ENCODE measurements at places on chromosomes 16 and 17. TPM values are rescaled to one million over a fixed set of nuclear protein-coding genes. Genes with fewer than 3 reads are reported as not detected.

DNA sequence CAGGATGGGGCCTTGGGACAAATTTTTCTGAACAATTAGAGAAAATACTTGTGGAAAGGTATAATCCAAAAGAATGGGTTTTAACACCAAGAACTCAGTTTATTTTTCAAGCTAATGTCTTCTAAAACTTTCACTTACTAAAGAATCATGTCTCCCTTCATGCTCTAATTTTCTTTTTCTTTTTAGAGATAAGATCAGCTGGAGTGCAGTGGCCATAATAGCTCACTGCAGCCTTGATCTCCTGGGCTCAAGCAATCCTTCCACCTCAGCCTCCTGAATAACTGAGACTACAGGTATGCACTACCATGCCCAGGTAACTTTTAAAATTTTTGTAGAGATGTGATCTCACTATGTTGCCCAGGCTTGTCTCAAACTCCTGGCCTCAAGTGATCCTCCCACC is 5.5 kb downstream of the OR4D1 start:
- DNase-seq: no peak

- no peak for DNase-seq
These were observed 10.1 kb upstream of the MAP2K6 start for GRCh38 chr17:69404399-69404798.

Gene CRISPLD2
- 7.5 TPM for polyA plus RNA-seq

DNA sequence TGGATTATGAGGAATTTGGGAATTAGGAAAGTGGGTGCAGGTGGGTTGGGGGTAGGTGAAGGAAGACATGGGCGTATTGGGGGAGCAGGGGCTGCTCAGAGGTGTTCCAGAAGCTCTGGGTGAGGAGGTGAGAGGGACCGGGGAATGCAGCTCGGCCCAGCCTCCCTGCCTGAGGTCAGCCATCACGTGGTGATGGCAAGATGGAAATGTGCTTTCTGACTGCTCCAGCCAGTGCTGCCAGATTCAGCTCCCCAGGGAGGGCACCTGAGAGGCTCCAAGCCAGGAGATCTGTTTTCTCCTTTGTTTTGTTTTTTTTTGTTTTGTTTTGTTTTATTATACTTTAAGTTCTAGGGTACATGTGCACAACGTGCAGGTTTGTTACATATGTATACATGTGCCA is 35.2 kb upstream of the STH start:
- DNase-seq: peak; percentile 26

DNA sequence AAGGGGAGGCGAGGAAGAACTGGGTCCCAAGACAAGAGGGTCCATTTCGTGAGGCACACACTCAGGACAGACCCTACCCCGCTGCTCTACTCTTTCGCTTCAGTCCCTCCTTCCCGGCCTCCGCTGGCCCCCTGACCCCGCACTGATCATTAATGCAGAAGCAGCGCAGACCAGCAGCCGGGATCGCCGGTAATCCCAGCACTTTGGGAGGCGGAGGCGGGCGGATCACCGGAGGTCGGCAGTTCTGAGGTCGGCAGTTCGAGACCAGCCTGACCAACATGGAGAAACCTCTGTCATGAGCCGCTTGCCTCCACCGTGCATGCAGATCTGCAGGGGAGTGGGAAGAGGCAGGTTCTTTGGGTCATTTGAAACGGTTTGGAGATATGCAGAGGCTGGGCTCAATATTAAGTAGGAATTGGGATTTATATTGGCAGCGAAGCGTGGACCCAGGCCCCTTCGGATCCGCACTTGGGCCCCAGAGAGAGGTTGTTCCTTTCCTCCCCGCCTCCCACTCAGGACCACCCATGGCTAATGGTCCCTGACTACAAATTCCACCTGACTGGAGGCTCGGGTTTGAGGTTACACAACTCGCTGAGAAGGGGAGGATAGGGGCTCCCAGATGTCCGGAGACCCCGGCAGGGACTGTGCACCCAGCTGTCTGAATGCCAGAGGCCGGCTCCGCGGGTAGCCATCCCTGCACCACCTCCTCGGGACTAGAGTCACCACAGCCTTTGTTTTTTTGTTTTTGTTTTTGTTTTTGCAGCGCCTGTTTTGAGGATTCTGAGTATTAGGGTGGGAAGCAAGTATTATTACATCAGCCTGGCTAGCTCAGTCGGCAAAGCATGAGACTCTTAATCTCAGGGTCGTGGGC is 23.6 kb upstream of the OR1F1 start:
- DNase-seq: no peak

DNA sequence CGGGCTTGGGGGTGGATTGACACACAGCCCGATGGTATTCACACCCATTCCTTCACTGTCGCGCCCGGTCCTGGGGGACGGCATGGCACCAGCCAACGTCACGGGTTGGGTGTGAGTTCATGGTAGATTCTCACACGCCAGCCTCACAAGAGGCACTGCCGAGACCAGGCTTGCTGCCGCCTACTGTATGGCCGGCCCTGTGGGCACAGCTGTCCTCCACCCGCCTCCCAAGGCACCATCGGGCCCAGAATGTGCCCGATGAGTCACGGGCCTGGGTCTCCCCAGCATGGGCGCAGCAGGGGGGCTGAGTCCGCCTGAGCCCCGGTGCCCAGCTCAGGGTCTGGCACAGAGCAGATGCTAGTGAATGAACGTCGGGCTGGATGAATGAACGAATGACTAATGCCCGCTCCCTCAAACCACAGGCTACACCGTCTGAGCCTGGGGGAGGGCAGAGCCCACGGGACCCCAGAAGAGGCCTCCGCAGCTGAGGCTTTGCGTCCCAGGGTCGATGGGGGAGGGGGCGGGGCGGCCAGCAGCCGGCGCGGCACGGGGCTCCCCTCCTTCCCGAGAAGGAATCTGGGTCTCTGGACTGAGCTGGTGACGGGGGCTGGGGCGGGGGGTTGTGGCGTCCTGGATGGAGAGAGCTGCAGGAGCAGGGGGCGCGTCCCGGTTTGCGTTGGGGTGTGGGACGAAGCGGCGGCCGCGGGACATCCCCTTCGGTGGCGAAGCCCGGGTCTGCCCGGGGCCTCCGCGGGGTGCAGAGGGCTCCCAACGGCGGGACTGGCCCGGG is 829 bp downstream of the PITPNM3 start:
- DNase-seq: no peak

DNA sequence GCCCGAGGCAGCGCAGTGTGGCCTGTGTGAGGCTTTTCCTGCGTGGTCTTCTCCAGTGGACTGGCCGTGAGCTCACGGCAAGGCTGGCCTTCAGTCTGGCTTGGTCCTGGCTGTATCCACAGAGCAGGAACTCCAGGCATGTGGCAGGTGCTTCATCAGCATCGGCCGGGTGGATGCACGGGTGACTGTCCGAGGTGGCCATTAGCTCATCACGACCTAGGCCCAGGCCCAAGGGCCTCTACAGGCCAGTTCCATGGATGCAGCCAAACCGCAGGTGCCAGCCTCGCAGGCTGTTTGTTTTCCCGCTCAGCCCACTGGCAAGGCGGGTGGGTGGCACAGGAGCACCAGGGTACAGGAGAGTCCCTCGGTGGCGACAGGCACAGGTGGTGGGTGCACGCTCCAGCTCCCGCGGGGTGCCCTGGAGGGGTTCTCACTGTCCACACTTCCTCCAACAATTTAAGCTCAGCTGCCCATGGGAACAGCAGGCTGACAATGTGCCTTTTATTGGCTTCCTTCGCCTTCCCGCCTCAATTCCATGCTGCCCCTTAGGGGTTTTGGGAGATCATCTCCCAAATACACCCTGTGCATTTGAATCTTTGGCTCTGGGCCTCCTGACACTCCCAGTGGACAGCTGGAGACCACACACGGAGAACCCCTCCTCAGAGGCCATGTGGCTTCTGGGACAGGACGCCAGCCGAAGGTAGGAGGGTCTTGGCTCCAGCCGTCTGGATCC is 33.0 kb downstream of the ENGASE start:
- DNase-seq: no peak

DNA sequence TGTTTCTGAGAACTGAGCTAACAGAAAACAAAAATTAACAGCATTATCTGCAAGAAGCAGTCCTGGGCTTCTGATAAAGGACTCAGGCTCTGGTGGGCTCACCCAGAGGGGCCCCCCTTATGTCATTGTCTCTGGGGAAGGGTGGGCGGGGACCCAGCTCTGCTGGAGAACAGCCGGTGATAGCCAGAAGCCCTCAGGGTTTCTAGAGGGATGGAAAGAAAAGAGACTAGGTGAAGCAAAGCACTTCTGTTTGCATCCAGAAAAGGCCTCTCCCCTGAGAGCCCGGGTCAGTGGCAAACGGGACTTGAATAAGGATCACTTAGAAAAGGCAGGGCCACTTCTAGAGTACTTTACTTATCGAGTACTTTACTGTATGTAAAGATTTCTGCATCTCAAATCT is 7.0 kb upstream of the CDC42EP4 start:
- DNase-seq: no peak

DNA sequence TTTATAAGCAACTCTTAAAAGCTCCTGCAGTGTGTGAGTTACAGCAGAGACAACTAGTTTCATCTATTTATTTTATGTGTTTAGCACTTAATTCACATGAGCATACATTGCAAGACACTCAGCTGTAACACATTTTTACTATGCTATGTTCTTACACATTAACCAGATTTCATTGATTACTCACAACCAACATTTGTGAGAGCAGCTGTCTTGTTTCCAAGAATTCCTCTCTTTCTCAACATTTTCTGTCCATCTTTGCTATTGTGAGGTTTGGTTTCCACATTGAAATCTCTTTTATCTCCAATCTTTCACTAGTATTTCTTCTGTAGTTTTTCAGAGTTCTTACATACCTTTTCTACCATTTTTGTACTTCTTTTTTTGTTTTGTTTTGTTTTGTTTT is 51.2 kb downstream of the COPRS start:
- DNase-seq: no peak

GRCh38 chr17:54903375-54903774 is 2.7 kb downstream of the TOM1L1 start:
- DNase-seq: peak; percentile 49

- DNase-seq: no peak
These were observed 359.6 kb upstream of the CCL2 start for GRCh38 chr17:33895491-33895890.

- no peak for DNase-seq
These were observed 38.5 kb downstream of the TBC1D16 start for GRCh38 chr17:79997011-79997660.

Gene SLC12A3
- polyA plus RNA-seq: not detected
